ENCODE measurements at places on chromosomes 2 and 18. TPM values are rescaled to one million over a fixed set of nuclear protein-coding genes. Genes with fewer than 3 reads are reported as not detected.

Gene CDK15
- 0.35 TPM for total RNA-seq

Gene TMX3
- 24.7 TPM for total RNA-seq

Gene MGAT4A
- 19.3 TPM for total RNA-seq

Gene SDC1
- total RNA-seq: 0.68 TPM

Gene CDH7
- total RNA-seq: not detected

Gene SMC6
- 12.7 TPM for total RNA-seq

GRCh38 chr2:164542581-164543021 is 78.7 kb downstream of the GRB14 start:
- no peak for DNase-seq

DNA sequence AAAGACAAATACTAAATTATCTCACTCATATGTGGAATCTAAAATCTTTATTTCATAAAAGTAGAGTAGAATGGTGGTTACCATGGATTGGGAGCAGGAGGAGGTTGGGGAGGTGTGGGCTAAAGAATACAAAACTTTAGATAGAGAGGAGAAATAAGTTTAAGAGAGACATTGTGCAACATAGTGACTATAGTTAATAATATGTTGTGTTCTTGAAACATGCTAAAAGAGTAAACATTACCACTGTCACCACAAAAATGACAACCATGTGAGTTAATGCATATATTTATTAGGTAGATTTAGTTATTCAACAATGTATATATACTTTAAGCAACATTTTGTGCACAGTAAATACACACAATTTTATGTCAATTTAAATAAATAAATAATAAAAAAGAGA is 128.5 kb upstream of the COL3A1 start:
- DNase-seq: no peak

GRCh38 chr18:8424917-8425725 is 184.1 kb upstream of the RAB12 start:
- no peak for DNase-seq

DNA sequence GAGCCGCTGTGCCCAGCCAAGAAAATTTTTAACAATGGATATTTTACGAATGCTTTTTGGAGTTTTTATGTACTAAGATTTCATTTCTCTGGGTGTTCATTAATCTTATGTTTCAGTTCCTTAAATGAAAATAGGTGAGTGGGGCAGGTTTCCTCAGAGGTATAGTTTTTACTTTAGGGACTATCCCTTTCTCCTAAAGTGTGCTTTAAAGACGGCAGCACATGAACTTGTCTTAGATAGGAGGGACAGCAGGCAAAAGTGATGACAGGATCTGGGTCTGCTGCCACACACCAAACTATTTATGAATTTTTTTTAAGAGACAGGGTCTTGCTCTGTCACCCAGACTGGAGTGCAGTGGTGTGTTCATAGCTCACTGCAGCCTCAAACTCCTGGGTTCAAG is 8.0 kb upstream of the REL start:
- DNase-seq: no peak

DNA sequence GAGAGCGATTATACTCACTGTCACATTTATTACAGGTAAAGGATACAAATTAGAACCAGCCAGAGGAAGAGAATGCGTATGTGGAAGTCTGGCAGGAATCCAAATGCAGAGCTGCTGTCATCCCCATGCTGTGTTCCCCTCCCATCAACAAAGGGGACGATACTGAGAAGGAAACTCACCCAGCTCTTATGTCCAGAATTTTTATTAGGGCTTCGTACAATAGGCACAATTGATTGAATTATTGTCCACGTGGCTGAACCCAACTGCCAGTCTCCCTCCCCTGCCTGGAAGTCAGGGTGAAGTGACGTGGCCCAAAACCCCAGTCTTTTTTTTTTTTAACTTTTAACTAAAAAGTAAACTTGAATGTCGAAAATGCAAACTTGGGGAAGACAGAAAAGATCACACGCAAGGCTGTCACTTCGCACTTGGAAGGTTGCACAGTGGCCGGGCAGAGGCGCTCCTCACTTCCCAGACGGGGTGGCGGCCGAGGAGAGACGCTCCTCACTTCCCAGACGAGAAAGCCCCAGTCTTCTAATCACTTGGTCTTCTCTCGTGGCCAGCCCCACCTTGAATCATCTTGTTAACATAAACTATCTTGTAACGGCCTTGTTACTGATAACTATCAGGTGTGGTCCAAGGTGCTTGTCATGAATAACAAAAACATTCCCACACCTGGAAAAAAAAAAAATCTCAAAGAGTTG is 40.0 kb upstream of the ITSN2 start:
- no peak for DNase-seq

GRCh38 chr2:1696472-1696871 is 47.8 kb downstream of the PXDN start:
- no peak for DNase-seq

DNA sequence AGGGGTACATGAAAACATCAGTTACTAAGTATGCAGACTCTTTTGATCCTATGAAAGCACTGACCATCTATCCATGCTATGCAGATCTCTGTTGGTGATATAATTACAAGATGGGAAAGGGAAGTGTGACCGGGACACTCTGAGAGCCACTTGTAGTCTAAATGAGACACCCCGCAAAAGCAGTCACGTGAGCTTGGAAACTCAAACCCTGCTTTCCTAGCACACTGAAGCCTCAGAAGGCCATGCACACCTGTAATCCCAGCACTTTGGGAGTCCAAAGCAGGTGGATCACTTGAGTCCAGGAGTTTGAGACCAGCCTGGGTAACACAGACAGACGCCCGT is 137.5 kb downstream of the INO80D start:
- no peak for DNase-seq

DNA sequence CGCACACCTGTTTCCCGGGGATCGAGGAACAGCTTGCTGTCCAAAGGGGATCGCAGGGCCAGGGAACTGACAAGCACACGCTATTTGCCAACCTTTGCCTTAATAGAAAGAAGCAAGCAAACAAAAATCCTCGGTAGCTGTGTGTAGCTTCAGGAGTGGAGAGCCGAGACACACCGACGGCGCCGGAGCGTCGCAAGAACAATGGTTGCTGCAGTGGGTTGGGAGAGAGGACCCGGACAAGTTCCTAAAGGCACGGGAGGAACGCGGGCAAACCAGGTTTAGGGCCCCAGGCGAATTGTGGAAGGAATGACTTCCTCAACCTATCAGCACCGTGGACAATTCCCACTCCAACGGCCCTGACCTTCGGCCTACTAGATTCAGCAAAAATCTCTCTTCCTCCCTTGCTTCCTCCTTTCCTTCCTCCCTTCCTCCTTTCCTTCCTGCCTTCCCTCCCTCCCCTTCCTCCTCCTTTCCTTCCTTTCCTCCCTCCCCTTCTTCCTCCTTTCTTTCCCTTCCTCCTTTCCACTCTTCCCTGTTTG is 4.9 kb upstream of the NEUROD1 start:
- no peak for DNase-seq

- DNase-seq: no peak
Observed at GRCh38 chr2:17976871-17977746, 98.6 kb downstream of the KCNS3 start.

- no peak for DNase-seq
Observed at GRCh38 chr2:13884291-13884976, 748.1 kb upstream of the LRATD1 start.

- DNase-seq: no peak
Observed at GRCh38 chr2:134508391-134508790, 210.4 kb downstream of the TMEM163 start.

GRCh38 chr2:216540920-216541319 is 42.3 kb downstream of the RPL37A start:
- no peak for DNase-seq

GRCh38 chr2:75241696-75242095 is 42.4 kb upstream of the TACR1 start:
- no peak for DNase-seq

- DNase-seq: no peak
Observed at GRCh38 chr18:848062-848861, 36.2 kb upstream of the YES1 start.

DNA sequence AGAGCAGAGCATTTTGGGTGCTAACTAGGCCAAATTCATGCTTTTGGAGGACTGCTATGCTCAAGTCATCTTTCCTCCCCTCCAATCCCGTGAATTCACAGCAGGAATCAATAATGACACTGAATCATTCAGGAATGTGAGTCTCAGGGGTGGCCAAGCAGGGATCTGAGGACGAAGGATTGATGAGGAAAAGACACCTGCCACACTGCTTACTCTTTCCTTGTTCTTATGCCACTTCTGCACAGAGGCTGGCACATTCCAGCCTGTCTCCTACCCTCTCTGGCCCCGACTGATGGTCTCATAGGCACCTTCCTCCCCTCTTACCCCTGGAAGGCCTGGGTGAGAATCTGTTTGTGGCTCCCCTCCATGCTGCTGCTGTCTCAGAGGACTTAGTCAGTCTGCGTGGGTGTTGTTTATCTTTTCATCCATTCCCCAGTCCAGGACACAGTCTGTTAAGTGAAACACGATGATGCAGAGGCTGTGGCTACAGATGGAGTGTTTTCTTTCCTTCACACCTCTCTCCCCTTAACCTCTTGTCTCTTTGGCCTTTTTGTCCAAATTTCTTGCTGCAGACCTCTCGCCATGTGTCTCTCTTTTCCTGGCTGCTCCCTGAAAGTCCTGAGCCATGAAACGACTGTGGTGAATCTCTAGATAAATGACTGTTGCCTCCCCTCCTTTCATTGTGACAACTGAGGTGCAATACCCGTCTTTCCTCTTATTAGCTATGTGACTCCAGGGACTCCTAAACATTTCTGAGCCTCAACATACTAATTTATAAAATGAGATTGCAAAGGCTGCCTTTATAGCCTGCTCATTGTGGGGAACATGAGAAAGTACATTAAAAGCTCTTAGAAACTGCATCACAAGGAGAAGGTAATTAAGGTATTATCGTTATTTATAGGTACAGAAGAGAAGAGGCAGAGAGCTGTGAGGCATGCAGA is 86.9 kb downstream of the RDH14 start:
- DNase-seq: no peak

DNA sequence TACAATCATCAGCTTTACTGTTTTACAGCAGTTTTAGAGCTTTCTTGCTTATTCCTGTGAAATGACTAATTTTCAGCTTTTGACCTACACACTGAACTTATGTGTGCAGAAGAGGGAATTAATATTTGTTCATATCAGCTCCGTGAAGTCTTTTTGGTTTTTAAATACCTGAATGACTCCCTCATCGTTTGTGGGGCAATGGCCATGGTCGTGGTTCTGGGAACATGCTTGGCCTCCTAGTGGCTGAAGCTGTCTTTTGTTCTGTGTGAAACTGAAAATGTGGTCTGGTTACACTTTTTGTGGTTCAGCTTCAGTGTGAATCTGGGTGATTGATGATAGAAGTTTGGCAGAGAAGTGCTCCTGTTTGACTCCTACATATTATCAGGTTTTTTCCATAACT is 408.1 kb downstream of the THSD7B start:
- DNase-seq: no peak

DNA sequence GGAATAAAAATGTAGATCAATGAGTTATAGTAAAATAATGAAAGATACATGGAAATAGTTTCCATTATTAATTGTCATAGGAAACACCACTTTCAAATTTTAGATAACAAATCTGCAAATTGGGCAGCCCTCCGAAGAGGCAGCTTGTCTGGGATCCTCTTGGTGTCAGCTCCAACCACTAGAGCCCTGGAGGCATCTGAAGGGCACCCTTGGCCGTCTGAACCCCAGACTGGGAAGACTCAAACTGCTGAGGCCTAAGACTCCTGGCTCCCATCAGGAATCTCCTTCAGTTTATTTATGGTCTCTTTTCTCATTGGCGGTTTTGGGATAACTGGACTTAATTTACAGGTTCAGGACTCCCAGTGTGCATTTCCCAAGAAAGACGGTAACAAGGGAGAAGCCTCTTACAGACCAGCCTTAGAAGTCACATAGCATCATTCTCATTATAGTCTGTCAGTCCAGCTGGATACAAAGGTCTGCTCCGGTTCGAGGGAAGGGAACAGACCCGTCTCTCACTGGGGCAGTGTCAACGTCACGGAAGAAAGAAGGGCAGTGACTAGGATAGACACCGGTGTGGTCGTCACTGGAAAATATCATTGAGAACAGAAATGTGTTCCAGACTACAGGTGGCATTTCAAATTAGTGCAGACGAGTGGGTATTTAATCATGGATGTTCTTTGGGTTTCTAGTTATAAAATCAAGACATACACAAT is 390.7 kb upstream of the NETO1 start:
- DNase-seq: no peak

Data from Right ventricle myocardium inferior (tissue), 1 donor.